Ascending aorta (tissue), 2 donors: ENCODE measurements at places on chromosomes 7 and 10.
A peak's percentile ranks its signal among the peaks of the same experiment; 100 is the strongest.

GRCh38 chr10:22477334-22478287, 132.3 kb downstream of the SPAG6 start:
- no peak for DNase-seq

DNA sequence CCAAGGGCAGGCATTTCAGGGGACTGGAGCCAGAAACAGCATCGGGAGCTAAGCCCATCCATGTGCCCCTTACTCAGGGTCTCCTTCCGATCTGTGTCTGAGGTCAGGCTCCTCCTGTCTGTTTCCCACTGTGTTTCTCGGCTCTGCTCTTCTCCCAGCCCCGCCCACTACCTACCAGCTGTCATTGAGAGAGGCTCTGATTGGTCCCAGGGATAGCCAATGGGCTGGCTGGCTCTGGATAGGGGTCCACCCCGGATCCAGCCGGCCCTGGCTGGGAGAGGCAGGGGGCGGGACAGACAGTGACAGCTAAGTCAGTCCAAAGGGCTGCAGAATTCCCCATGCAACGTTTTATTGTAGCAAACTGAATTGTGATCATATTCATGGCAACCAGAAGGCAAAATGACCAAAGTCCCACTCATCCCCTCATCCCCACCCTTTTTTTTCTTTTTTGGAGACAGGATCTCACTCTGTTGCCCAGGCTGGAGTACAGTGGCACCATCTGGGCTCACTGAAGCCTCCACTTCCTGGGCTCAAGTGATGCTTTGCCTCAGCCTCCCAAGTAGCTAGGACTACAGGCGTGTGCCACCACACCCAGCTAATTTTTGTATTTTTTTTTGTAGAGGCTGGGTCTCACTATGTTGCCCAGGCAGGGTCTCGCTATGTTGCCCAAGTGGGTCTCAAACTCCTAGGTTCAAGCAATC, 76.3 kb downstream of the CLIP2 start:
- peak; percentile 72 for DNase-seq

DNA sequence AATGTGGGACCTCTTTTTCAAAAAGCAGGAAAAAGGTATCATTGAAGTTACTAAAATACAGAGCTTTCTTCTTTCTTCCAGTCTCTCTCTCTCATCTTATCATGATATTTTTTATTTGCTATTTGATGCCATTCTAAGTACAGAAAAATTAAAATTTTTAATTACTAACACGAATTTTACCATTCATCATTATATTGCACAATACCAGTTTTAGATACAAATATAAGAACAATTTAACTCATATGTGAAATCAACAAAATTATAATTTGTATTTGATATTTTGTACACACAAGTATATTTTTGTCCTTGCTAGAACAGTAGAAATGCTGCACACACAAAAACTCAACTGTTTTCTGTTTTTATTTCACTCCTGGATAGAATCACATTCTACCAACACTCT, 112.2 kb downstream of the OAT start:
- DNase-seq = no peak

GRCh38 chr7:33698041-33698440, 207.3 kb upstream of the BMPER start:
- no peak for DNase-seq

DNA sequence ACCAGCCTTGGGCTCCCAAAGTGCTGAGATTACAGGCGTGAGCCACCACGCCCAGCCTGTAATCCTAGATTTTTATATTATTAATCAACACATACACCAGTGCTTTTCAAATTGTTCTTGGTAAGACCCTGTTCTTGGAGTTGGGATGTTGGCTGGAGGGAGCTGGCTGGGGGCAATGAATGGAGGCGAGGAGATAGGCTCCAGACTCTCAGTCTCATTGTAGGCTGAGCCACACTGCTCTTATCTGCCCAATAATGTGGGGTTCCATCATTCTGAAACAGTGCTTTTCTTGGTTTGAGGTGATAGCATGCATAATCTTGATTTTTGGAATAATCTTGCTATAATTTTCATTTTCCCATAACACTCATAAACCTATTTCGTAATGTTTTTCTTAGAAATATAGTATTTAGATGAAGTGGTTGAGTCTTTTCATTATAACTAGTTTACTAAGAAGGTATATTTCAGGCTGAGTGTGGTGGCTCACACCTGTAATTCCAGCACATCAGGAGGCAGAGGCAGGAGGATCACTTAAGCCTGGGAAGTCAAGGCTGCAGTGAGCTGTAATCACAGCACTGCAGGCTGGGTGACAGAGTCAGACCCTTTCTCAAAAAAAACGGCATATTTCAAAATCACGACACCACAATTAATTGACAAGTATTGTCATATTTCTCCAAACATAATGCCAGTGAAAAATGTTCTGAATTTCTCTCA, 65.1 kb upstream of the LYZL2 start:
- DNase-seq = no peak

DNA sequence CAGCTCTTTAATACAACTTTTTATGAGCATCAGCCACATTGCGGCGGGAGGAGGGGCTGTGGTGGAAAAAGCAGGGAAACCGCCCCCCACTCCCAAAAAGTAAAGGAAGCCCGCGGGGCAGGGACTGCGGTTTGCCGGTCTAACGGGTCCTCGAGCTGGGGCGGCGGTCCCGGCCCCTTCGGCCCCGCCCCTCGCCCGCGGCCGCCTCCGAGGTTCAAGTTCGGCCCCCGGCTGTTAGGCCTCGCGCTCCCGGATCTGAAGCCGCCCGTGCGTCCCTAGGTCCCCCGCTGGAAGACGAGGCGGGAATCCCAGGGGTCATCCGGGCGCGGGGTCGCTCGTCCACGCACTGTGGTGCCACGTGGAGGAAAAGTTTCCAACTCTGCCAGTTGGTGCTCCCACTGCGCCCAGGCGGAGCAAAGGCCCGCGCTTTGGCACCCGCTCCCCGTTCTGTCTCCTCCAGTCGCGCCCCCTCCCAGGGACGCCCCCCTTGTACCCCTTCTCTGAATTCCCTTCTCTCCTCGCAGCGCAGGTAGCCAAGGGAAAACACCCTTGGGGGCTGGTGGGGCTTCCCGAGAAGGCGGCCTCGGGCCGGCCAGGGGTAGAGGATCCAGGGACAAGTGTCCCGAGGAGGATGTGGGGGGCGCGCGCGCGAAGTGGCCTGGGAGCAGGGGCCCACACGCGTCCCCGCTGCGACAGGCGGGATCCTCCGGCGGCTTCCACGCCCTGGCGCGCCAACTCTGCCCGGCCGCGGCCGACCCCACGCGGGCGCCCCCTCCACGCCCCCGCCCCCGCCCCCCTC, 798 bp upstream of the AUTS2 start:
- DNase-seq = no peak

DNA sequence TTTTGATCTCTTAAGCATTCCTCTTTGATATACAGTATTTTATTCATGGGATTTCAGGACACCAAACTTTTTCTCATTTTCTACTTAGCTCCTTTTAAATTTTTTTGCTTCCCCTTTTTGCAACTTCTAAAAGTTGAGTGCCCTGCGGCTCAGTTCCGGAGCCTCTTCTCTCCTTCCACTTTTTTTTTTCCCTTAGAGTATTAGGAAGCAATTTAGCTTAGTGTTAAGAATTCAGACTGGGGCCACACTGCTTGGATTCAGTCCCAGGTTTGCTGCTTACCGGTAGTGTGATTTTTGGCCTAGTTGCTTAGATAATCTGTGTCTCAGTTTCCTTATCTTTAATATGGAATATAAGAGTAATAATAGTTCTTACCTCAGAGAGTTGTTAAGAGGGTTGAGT, 3.4 kb downstream of the STAM start:
- DNase-seq = no peak

GRCh38 chr7:27248427-27248806, 5.8 kb downstream of the EVX1 start:
- peak; percentile 9 for DNase-seq

- DNase-seq = no peak
These were observed 59.9 kb downstream of the SLC16A9 start for GRCh38 chr10:59649606-59650346.

DNA sequence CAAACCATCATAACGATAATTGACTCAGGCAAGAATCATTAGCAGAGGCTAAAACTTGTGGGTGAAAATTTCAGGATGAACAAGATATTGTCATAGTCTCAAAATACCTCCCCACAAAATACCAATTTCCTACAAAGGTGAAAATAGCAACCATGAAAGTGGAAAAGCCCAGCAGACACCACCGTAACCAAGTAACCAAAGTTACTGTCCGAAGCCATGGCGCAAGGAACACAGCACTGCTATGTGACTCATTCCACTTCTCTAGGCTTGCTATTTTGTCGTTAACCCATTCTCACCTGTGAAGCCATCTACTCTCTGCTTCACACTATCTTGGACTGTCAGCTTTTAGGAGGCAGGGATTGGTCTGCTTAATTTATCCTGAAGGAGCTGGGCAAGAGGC, 113.8 kb upstream of the CACUL1 start:
- DNase-seq = no peak

DNA sequence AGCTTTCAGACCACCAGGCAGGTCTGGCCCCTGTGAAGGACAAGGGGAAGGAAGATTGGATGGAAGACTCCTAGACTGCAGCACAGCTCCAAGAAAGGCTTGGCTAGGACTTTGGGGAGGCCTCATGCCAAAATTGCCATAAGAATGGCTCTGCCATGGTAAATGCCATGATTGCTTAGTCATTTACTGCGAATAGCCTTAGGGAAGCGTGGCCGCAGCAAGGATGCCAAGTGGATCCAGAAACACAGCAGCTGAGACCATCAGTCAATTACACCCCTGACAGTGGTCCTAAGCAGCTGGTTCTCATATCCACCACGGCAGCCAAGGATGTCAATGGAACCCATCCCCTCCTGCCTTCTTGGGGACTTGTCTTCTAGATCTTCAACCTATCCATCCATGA, 88.2 kb upstream of the AUTS2 start:
- DNase-seq = no peak

DNA sequence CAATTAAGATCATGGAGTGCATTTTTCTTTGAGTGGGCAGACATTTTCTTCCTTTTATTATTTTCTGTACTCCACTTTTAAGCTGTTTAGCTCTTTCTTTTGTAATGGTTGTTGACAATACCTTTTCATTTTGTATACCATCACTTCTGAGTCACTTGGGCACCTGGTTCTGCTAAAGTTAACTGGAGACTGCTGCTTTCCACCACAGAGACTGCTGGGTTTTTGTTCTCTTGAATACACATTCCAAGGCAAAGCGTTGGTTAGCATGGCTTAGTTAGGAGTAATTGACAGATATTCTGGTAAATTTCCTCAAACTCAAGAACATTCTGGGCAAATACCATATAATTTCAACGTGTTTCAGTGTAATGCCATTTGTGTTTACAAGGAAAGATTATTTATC, 541.9 kb upstream of the CELF2 start:
- no peak for DNase-seq

GRCh38 chr10:113680190-113681111, 739 bp downstream of the CASP7 start:
- DNase-seq = peak; percentile 70

DNA sequence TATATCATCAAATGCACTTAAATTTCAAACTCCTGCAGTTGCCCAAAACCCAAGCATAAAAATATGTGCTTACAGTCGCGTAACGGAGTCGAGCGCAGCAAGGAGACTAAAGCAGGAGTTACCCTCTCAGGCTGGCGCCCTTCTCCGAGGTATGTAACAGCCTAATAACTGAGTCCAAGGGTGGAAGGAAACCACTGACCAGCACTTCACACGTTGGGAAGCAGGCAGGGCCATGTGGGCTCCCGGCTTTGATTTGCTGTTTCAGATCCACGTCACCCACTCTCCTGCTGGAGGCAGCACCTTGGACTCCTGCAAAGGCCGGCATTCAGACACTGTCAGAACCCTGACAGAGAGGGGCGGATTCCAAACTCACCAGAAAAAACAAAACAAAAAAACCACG, 123.8 kb downstream of the DIP2C start:
- peak; percentile 57 for DNase-seq

DNA sequence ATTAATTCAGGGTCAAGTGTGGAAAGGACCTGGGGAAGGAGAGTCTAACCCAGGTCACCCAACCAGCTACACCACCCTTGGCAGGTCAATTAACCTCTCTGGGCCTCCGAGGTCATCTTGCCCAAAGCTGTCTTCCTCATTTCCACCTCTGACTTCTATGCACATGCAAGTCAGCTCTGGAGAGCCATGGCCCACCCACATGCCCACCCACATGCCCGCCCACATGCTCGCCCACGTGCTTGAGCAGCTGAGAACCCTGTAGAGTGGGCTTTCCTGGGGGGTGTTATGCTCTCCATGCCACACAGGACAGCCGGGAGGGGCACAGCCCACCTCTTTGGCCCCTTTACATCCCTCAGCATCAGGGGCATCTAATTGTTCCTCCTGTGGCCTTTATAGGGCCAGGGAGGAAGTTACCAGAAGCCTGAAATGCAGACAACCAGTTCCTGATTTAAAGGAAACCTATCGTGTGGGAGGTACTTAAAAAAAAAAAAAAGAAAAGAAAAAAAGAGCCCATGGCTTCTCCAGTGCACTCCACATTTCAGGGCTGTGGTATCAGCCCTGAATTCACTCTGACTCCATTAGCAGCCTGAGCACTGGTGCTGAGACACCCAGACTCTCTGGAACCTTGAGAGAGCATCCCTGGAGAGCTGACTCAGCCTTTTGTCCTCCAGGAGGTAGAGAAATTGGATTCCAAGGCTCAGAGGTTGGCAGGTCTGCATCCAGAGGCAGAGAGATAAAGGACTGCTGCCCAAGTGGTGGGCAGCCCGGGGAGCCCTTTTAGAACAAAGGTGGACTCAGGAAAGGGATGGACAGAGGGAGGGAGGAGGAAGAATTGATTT, 176.2 kb upstream of the ZMIZ1 start:
- no peak for DNase-seq

DNA sequence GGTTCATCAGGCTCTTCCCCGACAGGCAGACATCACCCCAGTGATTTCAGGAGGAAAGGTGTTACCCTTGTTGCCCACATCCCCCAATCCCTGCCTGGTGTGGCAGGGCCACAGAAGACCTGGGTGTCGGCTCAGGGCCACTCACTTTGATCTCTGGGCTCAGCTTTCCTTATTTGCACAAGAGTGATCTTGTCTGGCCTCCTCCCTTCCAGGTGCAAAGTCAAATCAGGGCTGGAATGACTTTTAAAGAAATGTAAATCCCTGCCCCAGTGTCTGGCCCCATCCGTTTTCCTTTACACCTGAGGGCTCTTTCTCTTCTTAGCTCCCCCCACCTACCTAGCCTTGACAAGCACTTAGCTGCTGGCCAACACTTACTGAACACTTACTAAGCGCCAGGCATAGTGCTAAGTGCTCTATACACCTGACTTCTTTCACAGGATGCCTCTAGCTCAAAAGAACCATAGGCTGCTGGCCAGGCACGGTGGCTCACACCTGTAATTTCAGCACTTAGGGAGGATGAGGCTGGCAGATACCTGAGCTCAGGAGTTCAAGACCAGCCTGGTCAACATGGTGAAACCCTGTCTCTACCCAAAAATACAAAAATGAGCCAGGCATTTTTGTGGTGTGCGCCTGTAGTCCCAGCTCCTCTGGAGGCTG, 979 bp upstream of the NODAL start:
- DNase-seq = no peak

DNA sequence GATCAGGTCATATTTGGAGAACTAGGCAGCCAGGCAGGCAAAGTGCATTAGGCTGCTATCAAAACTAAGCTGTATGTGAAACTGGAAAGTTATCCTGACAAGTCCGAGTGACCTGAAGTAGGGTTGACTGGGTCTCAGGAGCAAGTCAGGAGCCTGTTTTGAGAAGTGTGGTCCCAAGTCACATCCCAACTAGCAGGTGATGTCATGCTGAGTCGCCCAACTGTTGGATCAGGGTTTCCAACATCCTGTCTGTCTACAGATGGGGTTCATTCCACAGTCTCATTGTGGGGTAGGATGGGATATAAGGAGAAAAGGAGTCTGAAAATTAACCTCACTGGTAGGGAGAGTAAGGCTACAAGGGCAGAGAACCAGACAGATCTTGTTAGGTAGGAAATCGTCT, 27.0 kb downstream of the SLC26A4 start:
- DNase-seq = no peak
